ENCODE measurements at places on chromosomes 1 and 21. TPM values are rescaled to one million over a fixed set of nuclear protein-coding genes. Genes with fewer than 3 reads are reported as not detected.

GRCh38 chr1:207006914-207007313 lies 25.6 kb downstream of the C1orf116 start:
- no peak for DNase-seq

- no peak for DNase-seq
Measured at GRCh38 chr21:34336245-34336644, 27.6 kb upstream of the KCNE2 start.

DNA sequence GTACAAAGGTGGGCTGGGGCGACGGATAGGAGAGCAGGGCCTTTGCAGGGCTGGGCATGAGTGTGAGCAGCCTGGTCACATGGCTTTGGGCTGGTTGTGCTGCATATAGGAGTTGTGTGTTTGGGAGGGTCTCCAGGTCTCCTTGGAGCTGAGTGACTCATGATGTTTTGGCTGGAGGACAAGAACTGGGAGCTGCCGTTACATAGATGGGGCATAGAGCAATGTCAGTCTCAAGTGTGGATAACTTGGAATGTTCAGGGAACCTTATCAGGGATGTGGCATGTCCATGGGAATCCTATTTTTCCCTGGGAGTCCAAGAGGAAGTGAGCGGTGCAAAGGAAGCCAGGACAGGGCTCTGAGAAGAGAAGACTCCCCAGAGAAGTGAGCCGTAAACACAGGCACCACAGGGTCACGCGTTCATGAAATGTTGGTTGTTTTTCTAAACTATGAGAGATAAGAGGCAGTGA lies 136.4 kb upstream of the KCNE2 start:
- peak; percentile 36 for DNase-seq

DNA sequence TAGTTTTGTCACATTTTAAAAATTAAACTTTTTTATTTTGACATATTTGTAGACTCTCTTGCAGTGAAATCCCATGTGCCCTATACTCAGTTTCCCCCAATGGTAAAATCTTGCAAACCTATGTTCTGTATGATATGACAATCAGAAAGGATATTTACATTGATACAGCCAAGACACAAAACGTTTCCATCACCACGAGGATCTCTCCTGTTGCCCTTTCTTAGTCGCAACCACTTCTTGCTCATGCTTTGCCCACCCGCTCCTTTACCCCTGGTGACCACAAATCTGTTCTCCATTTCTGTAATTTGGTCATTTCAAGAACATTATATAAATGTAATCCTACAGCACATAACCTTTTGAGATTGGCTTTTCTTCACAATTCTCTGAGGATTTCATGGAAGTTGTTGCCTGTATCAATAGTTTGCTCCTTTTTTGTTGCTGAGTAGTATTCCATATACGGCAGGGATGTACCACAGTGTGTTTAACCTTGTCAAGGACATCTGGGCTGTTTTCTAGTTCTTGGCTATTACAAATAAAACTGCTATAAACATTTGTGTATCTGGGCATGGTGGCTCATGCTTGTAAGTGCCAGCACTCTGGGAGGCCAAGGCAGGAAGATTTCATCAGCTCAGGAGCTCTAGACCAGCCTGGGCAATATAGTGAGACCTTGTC lies 14.0 kb upstream of the BATF3 start:
- no peak for DNase-seq

- DNase-seq, result no peak
Measured at GRCh38 chr1:202694314-202694713, 15.9 kb downstream of the SYT2 start.

GRCh38 chr1:231171623-231172197 lies 9.9 kb downstream of the TRIM67 start:
- no peak for DNase-seq

GRCh38 chr1:100860397-100860991 lies 34.1 kb downstream of the EXTL2 start:
- no peak for DNase-seq

GRCh38 chr1:214808845-214809460 lies 206.0 kb downstream of the CENPF start:
- DNase-seq, result peak; percentile 3

DNA sequence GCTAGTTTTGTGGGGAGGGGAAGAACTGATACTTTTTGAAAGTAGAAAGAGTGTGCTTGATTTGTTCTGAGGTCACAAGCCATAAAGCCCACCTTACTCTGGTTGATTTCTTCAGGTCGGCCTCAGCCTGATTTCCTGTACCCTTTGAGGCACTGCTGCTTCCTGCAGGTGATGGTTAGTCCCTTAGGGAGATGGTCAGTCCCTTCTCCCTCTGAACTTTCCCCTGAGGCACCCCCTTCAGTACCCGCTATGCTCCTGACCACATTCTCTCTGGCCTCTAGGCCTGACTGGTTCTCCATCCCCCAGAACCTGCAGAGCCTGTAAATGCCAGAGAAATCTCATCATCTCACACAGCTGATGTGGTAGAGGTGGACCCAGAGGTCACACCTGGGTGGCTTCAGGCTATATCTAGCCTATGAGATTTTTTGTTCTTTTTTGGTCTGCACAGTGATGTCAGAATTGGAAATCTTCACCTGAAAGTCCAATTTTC lies 15.0 kb upstream of the ID3 start:
- DNase-seq, result no peak

GRCh38 chr1:179310291-179310690 lies 16.7 kb downstream of the SOAT1 start:
- DNase-seq, result no peak

- DNase-seq, result no peak
Measured at GRCh38 chr1:197249324-197249723, 18.7 kb upstream of the CRB1 start.

DNA sequence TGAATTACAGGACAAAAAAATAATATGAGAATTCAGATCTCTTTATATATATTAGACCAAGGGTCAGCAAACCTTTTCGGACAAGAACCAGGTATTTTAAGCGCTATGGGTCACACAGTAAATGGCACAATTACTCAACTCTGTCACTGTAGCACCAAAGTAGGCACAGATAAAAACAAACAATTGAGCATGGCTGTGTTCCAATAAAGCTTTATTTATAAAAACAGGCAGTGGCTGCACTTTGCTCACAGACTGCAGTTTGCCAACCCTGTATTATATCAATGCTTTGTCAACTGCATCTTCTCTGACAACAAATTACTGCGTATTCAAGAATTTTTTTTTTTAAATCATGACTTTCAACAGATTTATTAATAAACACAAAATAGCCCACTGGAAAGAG lies 29.8 kb downstream of the EDEM3 start:
- DNase-seq, result no peak

GRCh38 chr1:94934551-94934950 lies 7.6 kb upstream of the CNN3 start:
- no peak for DNase-seq

- DNase-seq, result no peak
Measured at GRCh38 chr1:42646056-42646455, 12.2 kb upstream of the PPIH start.

DNA sequence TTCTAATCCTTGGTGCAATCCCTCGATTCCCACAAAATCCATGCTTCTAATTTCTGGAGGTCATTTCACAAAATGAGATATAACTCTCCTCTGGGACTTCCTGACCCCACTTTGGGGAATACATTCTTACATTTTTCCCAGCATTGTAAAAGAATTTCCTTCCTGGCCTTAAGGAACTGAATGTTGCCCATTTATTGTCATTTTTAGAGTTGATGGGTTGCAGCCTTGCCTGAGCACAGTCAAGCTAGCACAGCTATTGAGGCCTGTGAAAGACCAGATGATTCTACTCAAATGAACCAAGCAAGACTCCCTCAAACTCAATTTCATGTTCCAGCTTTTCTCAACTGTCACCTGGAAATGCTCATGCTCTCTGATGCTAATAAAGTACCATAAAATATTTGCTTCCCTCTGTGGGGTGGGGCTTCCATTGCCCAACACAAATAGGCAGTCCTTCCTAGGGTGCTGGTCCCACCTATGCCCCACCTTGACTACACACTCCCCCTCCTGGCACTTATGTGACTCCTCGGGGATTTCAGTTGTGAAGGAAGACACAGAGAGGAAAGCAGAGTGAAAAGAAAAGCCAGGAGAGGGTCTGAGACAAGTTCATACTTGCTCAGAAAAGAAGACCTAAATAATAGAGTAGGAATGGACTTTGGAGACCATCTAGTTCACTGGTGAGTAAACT lies 24.0 kb upstream of the CDC7 start:
- DNase-seq, result no peak

GRCh38 chr1:87318056-87318650 lies 10.5 kb upstream of the LMO4 start:
- no peak for DNase-seq

GRCh38 chr1:201347498-201348210 lies 29.8 kb downstream of the TNNT2 start:
- DNase-seq, result no peak

DNA sequence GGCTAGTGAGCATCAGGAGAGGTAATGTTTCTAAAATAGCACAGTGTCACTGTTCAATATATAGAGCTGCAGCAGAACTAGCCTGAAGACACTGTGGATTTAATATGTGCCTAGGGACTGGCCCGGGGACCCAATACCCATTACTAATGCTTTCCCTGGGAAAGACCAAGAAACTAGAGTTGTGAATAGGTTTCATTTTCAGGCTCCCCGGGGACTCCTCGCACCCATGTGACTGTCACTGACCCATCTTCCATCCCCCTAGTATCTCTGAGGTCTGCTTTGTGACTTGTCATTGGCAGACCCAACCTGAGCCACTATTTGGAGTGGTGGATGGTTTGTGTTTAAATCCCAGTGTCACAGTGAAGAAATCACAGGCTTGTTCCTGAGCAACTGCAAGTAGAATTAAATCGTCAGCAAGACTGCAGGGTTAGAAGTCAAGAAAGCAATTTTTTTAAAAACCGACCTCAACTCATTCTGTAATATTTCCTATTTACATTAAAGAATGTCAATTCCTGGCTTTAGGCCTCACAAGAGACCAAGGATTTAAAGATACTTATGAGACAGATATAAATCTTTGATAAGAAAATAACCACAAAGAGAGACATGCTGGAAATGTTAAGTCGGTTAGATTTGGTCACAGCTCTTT lies 130.0 kb upstream of the TNR start:
- no peak for DNase-seq

- DNase-seq, result peak; percentile 77
Measured at GRCh38 chr1:183543619-183544204, 46.5 kb downstream of the NCF2 start.

DNA sequence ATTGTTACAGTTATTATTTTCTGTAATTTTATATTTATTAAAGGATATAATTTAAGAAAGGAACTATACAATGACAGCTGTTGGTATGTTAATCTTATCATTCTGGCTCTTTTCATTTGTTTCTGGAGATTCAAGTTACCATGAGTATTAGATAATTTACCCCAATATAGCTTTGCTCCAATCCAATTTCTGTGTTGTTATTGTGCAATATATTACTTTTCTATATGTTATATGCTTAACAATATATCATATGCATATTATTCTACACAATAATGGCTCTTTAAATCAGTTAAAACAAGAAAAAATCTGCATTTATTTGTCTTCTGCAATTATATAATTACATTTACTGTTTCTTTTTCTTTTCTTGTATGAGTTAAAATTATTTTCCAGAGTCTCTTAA lies 1650.9 kb downstream of the BRINP3 start:
- no peak for DNase-seq

The WNT4 gene
- 4.2 TPM for total RNA-seq

The RAB25 gene
- 62.7 TPM for total RNA-seq

The TMEM125 gene
- total RNA-seq, result 41.0 TPM

The RXRG gene
- 1.6 TPM for total RNA-seq
